ENCODE measurements at places on chromosomes 12 and 14.

DNA sequence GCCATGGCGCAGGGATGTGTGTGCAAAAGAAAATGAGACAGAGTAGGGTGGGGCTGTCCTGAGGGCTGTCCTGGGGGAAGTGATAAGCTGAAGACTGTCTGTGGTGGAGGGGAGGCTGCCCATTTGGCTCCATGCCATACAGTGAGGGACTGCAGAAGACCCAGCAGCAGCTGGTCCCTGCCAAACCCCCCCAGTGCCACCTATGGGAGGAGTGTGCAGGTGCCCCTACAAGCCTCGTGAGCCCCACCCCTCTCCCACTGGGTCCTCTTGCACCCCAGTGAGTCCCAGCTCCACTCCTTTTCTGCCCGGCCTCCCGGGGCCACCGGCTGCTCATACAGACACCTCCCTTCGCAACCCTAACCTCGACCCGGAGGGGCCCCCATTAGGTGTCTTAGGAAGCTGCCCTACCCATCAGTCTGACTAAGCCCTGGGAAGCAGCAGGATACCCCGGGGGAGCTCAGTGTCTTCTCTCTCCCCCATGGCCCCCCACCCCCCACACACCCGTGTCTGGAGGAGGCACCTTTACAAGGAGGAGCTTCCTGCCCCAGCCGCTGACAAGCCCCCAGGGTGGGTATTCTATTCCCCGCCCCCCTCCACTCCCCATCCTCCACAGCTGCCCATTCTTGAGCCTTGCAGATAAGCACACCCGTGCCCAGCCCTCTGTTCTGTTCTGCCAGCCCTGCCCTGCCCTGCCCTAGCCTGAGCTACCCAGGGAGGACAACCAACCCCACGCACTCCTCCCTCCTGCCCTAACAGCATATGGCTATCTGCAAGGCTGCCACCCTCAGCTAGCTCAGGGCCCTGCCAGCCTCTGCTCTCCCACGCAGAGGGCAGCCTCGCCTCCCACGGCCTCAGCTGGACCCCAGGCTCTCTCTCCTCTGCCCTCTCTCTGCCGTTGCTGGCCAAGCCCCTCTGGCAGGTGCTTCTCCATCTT, 41.9 kb downstream of the SLC6A12 start:
- no peak for DNase-seq

DNA sequence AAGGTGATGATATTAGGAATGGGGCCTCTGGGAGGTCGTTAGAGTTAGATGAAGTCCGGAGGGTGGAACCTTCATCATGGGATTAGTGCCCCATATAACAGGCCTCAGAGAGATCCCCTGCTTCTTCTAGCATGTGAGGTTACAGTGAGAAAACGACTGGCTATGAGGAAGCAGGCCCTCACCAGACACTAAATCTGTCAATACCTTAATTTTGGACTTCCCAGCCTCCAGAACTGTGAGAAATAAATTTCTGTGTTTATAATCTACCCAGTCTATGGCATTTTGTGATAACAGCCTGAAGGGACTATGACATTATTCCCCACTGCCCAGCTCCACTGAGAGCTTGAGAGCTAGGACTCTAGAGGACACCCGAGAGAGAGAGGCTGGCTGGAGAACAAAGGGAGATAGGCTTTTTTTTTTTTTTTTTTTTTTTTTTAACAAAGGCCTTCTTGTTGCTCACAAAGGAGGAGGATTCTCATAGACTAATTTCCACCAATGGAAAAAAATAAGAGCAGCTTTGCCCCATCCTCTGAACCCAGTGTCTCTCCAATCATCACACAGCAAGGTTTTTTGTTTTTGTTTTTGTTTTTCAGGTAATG, 87.8 kb upstream of the EEA1 start:
- DNase-seq, result no peak

- DNase-seq, result no peak
Observed at GRCh38 chr12:96152164-96152563, 42.0 kb upstream of the ELK3 start.

GRCh38 chr12:11732715-11733114, 83.2 kb downstream of the ETV6 start:
- no peak for DNase-seq

Data from NCI-H460 (cell line).